SJSA1 (cell line): ENCODE measurements at places on chromosomes 3 and 15. TPM values are rescaled to one million over a fixed set of nuclear protein-coding genes. Genes with fewer than 3 reads are reported as not detected.

GRCh38 chr15:32972686-32973085, 221.8 kb downstream of the FMN1 start:
- no peaks in the 10 kb centered on the region for H3K27me3 ChIP-seq
- no peaks in the 10 kb centered on the region for H3K4me1 ChIP-seq
- no peak overlapping the region for H3K4me3 ChIP-seq
- H3K36me3 ChIP-seq, result no peaks in the 10 kb centered on the region
- H3K27ac ChIP-seq, result no peak overlapping the region
- no peak for DNase-seq

DNA sequence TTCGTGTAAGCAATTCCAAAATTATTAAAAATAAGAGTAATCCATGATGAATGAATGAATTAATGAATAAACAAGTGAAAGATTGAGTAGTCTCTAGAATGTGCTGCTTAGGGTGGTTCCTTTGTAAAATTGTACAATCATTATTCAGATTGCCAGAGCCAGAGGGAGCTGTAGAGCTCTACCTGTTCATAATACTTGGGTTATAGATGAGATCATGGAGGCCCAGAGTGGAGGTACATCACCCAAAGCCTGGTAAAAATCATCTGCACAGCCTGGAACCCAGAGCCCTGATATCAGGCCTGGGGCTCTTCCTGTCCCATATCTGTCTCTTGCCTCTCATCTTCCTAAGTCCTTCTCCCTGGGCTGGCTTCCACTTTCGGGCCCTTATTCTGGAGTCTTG, 297.2 kb downstream of the RPLP1 start:
- H3K4me3 ChIP-seq, result no peak overlapping the region
- no peaks in the 10 kb centered on the region for H3K36me3 ChIP-seq
- H3K4me1 ChIP-seq, result peaks cover 9% of the 10 kb centered on the region
- no peaks in the 10 kb centered on the region for H3K27me3 ChIP-seq

DNA sequence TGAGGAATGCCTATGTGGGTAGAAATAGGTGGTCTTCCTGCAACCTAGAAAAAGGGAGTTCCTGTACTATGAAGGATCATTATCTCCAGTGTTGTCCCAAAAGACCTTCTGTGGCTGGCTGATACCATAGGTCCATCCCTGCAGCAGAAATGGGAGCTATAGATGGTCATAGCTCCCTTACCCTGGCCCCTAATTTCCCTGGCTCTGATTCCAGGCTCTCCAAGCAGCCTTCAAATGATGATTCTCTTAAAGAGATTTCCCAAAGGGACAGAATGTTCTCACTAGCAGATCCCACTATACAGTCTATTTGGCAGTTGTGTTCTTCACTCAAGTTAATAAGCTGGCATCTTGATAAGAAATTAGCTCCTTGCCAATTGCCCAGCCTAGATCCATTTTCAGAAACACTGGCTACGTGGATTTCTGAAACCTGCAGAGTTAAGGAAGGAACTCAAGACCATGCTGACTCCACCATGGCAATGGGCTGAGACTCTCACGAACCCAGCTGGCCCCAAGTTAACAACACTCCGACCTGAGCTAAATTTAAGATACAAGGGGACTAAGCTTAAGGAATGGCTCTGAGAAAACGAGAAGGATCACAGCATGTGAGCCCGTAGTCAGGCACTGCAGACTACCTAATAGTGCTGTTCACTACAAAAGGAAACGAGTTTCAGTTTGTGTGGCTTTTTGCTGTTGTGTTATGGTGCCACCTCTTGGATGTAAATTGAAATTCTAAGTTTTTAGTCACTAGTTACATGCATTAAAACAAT, 11.4 kb downstream of the C15orf40 start:
- no peaks in the 10 kb centered on the region for H3K27me3 ChIP-seq
- H3K4me3 ChIP-seq, result peak overlapping the region; percentile 26
- peak; percentile 57 for DNase-seq
- peaks cover 6% of the 10 kb centered on the region; the same call in 1 of the 2 replicates for H3K36me3 ChIP-seq
- peak overlapping the region; percentile 1; the same call in 1 of the 2 replicates for H3K27ac ChIP-seq

GRCh38 chr15:55695432-55695831, 47.5 kb downstream of the PRTG start:
- no peak overlapping the region for H3K4me3 ChIP-seq
- H3K4me1 ChIP-seq, result peaks cover 8% of the 10 kb centered on the region
- no peak for DNase-seq

Gene ALDH1A2
- total RNA-seq, result not detected in 2 replicates

Gene SH3GL3
- total RNA-seq, result 0.60 and 0.66 TPM in 2 replicates
